ENCODE measurements at places on chromosomes 13 and 19.

- no peak for DNase-seq
These were observed 30.1 kb downstream of the PIP5K1C start for GRCh38 chr19:3669947-3670795.

DNA sequence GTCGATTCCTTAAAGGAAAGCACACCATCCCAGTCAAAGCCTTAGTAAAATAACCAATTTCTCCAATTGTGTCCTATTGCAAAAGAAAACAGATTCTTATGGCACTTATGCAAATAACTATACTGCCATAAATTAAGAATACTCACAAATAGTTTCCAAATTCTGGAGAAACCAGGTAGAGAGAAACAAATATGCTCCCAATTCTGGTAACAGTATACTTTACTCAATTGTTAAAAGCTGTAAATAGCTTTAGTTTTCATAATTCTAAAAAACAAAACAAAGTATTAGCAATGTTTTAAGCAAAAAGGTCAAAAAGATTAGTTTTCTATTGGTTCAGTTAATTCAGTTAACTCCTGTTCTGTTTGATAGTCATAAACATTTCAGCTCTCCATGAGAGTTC lies 18.2 kb upstream of the UBAC2 start:
- no peak for DNase-seq

DNA sequence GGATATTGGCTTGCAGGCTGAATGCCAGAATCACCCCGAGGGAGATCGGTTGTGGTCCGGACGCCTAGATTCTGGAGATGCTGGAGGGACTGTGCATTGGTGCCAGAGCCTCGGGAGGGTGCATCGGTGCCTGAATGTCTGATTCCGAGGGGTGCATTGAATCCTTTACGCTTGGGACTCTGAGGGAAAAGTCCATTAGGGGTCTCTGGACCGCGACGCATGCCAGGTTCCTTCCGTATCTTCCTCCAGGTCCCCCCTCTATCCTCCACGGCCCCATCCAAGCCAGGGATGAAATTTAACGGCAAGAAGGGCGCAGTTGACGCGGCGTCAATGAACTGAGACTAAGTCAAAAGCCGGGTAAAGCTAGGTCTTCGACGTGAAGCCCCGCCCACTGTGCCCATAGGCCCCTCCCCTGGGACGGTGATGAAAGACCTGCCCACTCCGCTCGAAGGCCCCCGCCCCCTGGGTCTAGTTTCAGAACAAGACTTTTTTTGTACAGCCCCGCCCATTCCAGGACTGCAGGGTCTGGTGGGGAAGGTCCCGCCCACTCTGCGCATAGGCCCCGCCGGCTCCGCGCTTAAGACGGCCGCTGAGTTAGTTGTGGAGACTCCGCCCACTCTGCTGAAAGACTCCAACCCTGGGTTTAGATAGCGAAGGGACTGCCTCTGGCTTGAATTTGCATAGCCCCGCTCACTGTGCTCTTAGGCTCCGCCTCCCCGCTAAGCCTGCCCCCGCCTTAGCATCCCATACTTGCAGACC lies 737 bp downstream of the ZNF575 start:
- peak; percentile 99 for DNase-seq

DNA sequence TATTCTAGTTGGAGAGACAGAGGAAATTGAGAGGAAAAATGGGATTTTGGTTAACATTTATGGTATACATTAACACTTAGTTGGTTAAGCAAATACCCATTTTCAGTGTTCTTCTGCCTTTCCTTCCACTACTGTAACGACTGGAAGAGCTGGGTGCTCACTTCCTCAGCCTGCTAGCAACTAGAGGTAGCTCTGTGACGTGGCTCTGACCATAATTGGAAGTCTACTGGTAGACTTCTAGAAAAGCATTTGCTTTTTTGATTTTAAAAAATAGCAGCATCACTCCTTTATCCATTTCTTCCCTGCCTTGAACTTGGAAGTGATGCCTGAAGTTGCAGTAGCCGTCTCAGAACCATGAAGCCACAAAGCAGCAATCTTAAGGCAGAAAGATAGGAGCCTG lies 15.9 kb downstream of the NHLRC3 start:
- no peak for DNase-seq

DNA sequence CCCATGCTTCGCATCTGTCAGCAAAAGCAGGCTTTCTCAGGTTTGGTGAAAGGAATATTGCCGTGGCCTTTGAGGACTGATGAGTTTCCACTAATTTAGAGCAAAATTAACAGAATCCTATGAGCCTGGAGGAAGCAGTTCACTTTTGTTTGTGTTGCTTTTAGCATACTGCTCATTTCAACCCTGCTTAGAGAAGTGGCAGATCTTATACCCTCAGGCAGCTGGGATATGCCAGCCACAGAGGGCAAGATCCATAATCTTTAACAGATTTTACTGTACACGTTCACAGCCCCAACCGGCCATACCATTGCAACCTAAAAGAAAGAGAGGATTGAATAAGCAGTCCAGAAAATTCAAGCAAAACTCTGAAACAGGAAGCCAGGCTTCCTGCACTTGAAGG lies 60.5 kb downstream of the COL4A2 start:
- no peak for DNase-seq

GRCh38 chr19:39867133-39867532 lies 21.0 kb upstream of the FBL start:
- no peak for DNase-seq

DNA sequence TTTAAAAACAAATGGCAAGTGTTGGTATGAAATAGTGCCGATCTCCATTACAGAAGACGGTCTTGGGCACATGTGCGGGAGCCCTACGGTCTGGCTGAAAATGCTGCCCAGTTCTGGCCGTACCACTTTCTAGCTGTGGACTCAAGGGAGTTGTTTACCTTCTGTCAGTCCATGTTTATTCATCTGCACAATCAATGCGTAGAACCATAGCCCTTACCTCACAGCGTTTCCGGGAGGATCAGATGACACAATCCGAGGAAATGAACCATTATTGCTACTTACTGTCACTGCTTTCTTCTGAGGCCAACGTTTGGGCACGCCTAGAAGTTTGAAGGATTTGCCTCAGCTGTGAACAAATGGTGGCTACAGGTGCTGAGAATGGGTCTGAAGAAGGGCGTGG lies 31.2 kb downstream of the GADD45B start:
- DNase-seq, result peak; percentile 63

- DNase-seq, result no peak
These were observed 125.2 kb downstream of the ATP11A start for GRCh38 chr13:112814905-112815585.

- DNase-seq, result no peak
These were observed 70.6 kb upstream of the C13orf46 start for GRCh38 chr13:114044486-114044885.

DNA sequence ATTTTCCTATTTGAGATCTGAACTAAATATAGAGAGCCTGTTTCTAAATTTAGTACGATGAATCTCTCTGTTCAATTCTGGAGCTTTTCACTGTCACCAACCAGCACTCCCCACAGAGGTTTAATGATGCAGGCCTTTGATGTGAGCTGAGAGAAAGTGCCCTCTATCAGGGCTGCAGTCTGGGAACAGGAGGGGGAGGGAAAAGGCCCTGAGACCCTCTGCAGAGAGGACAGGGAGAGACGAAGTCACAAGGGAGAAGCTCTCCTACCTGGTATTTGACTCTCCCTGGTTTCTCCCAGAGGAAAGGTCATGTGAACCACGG lies 206.8 kb upstream of the SOX1 start:
- DNase-seq, result no peak

GRCh38 chr13:100014621-100015020 lies 33.0 kb downstream of the ZIC2 start:
- no peak for DNase-seq

- peak; percentile 92 for DNase-seq
These were observed at the start of gene SARS2 for GRCh38 chr19:38929929-38930775. TSS of gene SARS2 (minus strand) at chr19:38930763. CDS start at chr19:38930736, 27 bp downstream.

DNA sequence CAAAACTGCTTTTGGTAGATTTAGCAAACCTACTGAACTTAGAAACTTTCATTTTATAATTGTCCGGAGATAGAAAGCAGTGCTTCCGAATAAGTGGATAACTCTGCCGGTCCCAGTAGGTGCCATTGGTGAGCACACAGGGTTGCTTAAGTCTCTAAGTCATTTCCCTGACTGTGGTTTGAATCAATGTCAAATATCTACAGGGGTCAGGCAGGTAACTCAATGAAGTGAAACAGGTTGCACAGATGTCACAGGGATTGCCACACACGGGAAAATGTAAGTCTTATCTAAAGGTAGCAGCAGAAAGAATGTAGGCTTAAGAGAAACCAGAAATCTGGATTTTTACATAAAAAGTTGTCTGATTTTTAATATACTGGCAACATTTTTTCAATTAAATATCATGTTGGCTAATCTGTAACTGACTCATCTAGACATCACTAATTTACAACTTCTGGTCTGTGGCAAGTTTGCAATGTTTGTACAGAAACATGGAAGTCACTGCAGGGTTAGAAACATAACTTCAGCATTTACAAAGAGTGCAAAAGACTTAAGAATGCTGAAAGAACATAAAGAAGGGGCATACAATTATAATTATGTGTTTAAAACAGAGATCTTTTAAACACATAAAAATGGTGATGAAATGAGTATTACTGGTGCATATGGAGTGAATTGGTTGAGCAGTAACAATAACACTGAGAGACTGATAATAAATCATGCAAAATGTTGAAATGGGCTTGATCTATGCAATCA lies 14.3 kb upstream of the LRRC63 start:
- no peak for DNase-seq

Data from NCI-H1105 (cell line).